Neuronal stem cell (in vitro differentiated cells): ENCODE measurements at places on chromosomes 3 and 15.

- DNase-seq: no peak
Observed at GRCh38 chr3:8385848-8386620, 115.6 kb upstream of the LMCD1 start.

GRCh38 chr3:88963003-88963402, 144.4 kb upstream of the EPHA3 start:
- no peak for DNase-seq

DNA sequence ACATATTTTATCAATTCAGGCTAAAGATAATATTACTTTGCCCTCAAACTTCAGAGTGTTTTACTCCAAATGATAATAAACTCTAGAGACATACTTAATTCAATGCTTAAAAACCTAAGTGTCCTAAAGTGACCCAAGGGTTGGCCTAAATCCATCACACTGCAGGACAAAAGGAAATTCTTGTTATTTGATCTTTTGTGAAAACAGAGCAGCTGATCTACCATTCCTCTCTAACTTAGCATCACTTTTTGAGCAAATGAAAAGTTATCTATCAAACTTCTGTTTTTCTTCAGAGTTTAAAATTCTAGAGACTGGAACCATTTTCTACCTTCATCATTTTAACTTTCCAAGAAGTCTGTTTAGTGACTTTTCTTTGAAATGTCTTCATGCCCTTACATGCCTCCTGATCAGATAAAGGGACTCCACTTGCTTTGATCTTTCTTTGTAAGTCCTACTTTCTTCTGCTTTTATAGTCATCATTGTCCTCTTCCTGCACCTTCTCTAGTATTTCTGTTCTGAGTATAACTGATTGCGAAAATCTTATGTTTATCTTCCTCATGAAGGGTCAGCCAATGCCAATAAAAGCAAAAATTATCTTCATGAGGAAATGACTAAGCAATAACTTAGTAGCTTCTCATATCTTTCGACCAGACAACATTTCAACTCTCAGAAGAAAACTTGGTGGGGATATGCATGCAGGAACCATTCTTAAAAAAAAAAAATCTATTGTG, 378.7 kb upstream of the TGFBR2 start:
- no peak for DNase-seq

DNA sequence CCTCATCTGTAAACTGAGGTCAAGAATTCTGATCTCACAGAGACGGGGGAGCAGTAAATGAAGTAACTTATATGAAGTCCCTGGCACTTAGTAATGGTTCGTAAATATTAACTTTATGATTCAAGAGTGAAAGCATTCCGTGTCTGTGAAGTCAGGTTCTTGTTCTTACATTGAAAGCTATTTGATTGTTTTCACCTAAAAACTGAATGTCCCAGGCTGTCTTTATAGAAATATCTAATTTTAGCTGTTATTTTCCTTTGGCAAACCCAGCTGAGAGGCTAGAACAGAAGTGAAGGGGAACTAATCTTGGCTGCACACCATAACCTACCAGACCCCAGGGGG, 84.5 kb downstream of the CHSY1 start:
- DNase-seq: no peak

- no peak for DNase-seq
Observed at GRCh38 chr3:10273702-10274305, 18.9 kb downstream of the GHRL start.
